A549 treated with RU486 at 1 μM for 4 hours (cell line): ENCODE measurements at places on chromosomes 1 and 21. TPM values are rescaled to one million over a fixed set of nuclear protein-coding genes. Genes with fewer than 3 reads are reported as not detected.

The RSPO1 gene
- 0.03 to 0.15 TPM (median 0.09 TPM) in 4 of 5 replicates, not detected in the other for total RNA-seq

The RIMKLA gene
- total RNA-seq = 0.64 to 1.4 TPM (median 1.2 TPM) in 5 replicates

The CYP4Z1 gene
- total RNA-seq = not detected in 5 replicates

The NBPF4 gene
- total RNA-seq = 0.12 to 0.23 TPM (median 0.19 TPM) in 4 of 5 replicates, not detected in the other

The SLC16A4 gene
- total RNA-seq = 23.6 to 41.3 TPM (median 38.5 TPM) in 5 replicates

The LAX1 gene
- not detected in 5 replicates for total RNA-seq

The ENAH gene
- 58.2 to 95.8 TPM (median 87.6 TPM) in 5 replicates for total RNA-seq

The FCRL6 gene
- total RNA-seq = not detected in 5 replicates

The ADAM30 gene
- not detected in 5 replicates for total RNA-seq

The B3GALT2 gene
- total RNA-seq = not detected in 5 replicates

The INSRR gene
- not detected in 5 replicates for total RNA-seq

The MROH9 gene
- total RNA-seq = not detected in 5 replicates

The C8B gene
- not detected in 5 replicates for total RNA-seq

The CFHR3 gene
- total RNA-seq = 0.10 to 0.18 TPM in 2 of 5 replicates, not detected in the others

The AADACL3 gene
- not detected in 5 replicates for total RNA-seq
